ENCODE measurements at places on chromosomes 5 and 9. TPM values are rescaled to one million over a fixed set of nuclear protein-coding genes. Genes with fewer than 3 reads are reported as not detected.
A peak's percentile ranks its signal among the peaks of the same experiment; 100 is the strongest.

DNA sequence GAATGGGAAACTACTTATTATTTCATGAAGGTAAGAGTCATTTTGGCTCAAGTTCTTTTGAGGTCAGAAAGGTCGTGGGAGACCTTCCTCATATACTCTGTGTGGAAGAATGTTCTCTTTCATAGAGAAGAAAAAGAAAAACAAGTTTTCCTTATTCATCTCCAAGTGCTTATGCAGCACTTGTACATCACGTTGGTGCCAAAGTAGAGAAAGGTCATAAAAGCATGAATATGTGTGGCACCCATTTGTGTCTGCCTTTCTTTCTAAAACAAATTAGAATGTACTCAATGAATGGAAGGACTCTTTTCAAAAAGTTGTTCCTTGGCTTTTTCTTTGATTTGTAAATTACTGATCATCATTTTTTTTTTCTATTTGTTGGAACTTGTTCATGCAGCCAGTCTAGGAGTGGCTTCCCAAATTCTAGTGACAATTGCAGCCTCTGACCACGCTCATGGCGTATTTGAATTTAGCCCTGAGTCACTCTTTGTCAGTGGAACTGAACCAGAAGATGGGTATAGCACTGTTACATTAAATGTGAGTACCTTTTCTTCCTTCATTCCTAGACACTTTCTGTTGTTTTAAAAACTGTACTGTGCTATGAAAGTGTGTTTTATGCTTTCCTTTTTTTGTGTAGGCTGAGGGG is 122.4 kb downstream of the ADGRV1 start:
- DNase-seq = no peak

DNA sequence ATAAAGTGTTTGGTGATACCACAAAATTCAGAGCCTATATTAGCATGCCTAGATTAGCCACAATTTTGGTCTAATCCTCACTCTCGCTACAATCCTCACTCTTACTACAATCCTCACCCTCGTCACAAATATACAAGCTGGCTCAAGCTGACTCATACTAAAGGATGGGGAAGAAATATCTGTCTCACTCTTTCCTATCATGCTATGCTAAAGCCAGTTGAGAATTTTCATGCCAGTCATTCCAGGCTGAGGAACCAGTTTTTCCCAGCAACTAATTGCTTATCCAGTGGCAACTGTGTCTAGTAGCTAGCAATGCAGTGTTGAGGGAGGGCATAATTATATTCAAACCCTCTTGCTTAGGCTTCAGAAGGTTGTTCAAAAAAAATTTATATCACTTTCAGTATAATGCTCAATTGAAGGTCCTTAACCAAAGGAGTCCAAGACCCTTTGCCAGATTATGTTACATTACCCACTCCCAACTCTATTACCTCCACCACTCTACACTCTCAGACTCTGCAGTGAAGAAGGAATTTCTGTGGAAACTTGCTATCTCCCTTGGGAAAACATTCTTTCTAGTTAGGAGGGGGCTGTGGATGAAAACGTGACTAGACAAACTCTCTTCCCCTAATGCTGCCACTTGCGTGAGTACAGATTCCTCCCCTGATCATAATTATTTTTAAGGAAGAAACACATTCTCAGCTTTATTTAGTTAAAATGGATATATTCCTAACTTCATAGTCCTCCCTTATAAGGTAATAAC is 810.3 kb upstream of the ACO1 start:
- no peak for DNase-seq

DNA sequence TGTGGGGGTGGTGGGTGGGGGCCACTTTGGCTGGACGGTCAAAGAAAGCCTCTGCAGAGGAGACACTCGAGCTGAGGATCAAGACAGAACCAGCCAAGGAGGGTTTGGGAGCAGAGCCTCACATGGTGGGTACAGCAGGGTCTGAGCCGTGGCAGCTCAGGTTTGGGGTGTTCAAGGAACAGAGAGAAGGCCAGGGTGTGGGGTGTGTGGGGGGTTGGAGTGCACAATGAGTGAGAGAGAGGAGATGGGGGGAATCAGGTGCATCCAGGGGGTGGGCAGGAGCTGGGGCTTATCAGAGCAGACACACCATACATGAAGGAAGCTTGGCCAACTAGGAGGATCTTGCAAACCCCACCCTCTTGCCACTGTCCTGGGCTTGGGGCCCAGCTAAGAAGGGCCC is 140.0 kb downstream of the NSG2 start:
- no peak for DNase-seq

- no peak for DNase-seq
Measured at GRCh38 chr9:131197160-131197911, 72.0 kb downstream of the NUP214 start.

PDGFRB gene
- polyA plus RNA-seq = 136 TPM

DNA sequence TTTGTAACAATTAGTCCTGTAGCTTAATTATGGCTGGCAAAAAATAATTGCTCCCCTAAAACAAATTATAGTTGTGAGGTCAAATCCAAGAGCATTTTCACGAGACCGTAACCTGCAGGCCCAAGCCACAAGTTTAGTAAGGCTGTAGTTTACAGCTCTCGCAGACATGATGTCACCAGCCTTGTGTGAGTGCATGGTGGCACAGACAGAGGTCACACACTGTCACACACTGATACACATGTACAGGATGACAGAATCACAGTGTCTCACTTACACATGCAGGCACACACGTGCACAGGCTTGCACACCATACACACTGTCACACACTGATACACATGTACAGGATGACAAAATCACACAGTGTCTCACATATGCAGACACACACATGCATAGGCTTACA is 518.8 kb downstream of the IRX1 start:
- no peak for DNase-seq

DNA sequence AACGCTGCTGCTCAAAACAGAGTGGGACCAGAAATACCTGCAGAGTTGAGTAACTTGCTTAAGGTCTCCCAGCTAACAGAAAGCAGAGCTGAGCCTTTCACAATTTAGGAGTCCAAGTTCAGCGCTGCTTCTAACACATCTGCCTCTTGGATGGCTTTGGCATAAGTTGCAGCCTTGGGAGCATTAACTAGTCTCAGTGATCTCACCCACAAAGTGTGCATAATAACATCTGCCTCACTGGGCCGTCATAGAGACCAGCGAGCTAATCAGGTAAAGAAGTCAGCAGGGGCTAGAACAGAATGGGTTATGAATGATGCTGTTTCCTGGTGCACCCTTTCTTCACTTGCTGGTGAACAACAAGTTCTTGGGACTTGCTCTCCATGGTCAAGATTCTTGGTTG is 36.5 kb downstream of the WWC1 start:
- DNase-seq = no peak

ADGRV1 gene
- polyA plus RNA-seq = 1.3 TPM

DNA sequence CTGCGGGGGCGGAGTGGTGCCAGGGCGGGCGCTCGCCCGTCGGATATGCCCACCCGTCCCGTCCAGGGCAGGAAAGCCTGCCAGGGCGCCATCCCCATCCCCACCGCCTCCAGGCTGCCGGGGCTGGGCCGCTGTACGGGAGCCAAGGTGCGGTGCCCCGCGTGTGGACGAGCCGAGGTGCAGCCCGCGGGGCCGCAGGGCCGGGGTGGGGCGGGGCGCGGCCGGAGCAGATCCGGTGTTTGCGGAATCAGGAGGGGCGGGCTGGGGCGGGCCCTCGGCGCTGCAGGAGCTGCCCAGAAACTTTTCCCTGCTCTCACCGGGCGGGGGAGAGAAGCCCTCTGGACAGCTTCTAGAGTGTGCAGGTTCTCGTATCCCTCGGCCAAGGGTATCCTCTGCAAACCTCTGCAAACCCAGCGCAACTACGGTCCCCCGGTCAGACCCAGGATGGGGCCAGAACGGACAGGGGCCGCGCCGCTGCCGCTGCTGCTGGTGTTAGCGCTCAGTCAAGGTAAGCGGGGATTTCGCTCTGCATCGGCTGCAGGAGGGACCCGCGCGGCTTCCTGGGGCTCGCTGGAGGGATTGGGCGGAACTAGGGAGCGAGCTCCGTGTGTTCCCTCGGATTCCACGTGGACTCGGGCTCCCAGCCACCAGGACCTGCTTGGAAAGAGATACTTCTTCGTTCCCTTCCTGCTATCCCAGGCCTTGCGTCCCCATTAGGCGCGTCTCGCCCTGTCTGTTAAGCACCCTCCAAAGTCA is at the start of gene ITGA2:
Gene ITGA2, plus strand, starts transcription at position 328 of the 756 bp plus-strand sequence. Its CDS starts 117 bp downstream, at position 445.
- DNase-seq = peak; percentile 43

GRCh38 chr5:115544043-115544435 is 536 bp downstream of the FEM1C start:
- peak; percentile 63 for DNase-seq

- DNase-seq = no peak
Measured at GRCh38 chr9:129113645-129114304, 2.6 kb downstream of the PTPA start.

GRCh38 chr5:77151501-77151900 is 59.0 kb upstream of the PDE8B start:
- no peak for DNase-seq

SIGMAR1 gene
- 52.8 TPM for polyA plus RNA-seq

NR3C1 gene
- polyA plus RNA-seq = 78.9 TPM

ZNF346 gene
- polyA plus RNA-seq = 16.8 TPM

- DNase-seq = no peak
Measured at GRCh38 chr5:137186759-137187461, 312.2 kb downstream of the SPOCK1 start.

DNA sequence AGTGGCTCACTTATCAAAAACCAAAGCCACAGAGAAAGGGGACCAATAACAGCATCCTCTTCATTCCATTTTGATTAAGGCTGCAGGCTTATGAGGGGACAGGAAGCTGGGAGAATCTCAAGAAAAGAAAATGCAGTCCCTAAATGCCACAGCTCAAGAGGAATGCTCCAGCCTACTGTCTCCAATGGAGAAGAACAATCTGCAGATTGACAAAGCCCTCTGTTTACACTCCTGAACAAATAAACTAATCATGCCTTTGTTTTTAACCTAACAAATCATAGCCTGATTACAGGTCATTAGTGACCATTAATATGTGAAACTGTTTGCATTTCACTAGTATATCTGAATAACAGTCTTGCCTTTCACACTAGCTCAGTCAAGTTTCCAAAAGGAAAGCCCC is 26.5 kb downstream of the PPP2R2B start:
- no peak for DNase-seq

DNA sequence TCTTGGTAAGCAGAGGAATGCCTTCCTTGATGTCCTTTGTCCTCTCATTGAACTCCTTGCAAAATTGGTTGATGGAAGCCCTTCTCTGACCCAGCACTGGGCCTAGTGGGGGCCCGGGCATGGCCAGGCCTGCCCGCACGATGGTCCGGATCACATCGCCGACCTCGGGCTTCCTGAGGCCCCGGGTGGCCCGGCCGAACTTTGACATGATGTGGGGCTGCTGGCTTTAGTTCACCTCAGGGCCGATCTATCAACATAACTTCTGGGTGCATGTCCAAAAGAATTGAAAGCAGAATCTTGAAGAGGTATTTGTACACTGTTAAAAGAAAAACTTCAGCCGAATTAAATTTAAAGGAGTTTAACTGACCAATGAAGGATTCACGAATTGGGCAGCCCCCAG is 24.1 kb upstream of the GNPDA1 start:
- no peak for DNase-seq

GRCh38 chr5:77844373-77844622 is 68.2 kb upstream of the TBCA start:
- peak; percentile 35 for DNase-seq

- no peak for DNase-seq
Measured at GRCh38 chr5:108548684-108549596, 167.0 kb upstream of the FBXL17 start.

GRCh38 chr9:69585571-69585970 is 86.6 kb downstream of the APBA1 start:
- no peak for DNase-seq

CD74 gene
- polyA plus RNA-seq = 79.9 TPM

All from muscle of arm (tissue), 14 donors.